Stimulated activated CD4-positive, alpha-beta T cell treated with anti-CD3 and anti-CD28 coated beads, Interleukin-12 subunit alpha, Interleukin-12 subunit beta, amount 100 ng/mL, for 48 hours (primary cell): ENCODE measurements at places on chromosomes 2 and 18.

DNA sequence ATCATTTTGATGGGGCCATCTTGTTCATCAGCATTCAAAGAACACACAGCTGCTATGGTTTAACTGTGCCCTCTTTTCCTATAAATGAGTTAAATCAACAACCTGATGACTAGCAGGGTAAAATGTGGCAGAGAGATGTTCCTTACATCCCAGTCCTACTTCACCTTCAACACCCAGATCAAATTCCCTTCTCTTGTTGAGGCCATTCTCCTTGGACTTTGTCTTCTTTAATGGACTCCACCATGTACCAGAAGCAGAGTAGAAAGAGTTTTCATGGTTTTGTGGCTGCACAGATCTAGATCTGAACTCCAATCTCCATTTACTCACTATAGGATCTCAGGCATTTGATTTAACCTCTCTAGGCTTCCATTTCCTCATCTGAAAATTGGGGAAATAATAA lies 6.4 kb upstream of the UPP2 start:
- DNase-seq: no peak

GRCh38 chr2:842151-842803 lies 108.4 kb upstream of the SNTG2 start:
- no peak for DNase-seq

DNA sequence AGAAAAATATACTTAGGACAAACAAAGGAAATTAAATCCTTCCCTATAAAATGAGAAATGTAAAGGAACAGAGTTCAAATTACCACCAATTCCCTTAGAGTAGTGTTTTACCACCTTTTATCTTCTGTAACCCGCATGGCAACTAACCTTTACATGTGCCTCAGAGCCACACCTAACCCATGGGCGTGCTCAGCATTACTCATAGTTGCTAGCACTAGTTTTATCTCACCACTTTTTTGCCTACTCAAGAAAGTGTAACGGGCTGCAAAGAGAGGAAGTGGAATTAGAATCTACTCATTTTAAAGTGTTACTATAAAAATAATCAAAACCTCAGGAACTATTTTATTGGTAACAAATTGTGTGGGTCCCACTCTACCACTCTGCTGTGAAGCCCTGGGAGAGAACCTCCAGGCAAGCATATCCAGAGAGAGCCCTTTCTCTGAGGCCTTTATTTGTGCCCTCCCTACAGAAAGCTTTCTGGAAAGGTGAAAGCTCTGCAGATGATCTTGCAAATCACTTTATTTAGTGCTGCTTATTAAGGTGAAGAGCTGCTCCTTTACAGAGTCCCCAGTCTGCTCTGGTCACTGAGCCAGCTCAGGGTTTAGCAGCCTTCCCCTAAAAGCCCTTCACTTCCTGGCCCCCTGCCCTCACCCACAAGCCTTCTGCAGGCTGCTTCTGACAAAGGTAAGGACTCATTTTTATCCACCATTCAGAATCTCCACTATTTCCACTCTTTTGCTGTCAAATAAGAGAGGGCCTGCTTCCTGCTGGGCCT lies 98.8 kb downstream of the TRABD2A start:
- peak; percentile 40 for DNase-seq

DNA sequence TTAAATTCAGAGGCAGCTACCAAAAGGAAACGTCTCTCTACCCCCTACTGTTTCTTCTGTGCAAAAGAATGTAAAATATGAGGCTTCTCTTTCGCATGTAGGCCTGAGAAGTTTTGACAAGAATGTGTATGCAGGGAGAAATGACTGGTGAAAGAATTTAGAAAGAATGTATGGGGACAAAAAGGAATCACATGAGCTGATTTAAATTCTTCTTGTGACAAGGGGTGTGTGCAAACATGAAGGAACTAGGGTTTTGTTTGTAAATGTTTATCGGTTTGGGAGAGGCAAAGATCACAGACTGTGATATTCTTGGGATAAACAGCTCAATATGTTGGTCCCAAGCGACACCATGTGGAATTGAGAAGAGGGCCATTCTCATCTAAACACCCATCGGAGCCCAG lies 345.2 kb upstream of the VRK2 start:
- no peak for DNase-seq

DNA sequence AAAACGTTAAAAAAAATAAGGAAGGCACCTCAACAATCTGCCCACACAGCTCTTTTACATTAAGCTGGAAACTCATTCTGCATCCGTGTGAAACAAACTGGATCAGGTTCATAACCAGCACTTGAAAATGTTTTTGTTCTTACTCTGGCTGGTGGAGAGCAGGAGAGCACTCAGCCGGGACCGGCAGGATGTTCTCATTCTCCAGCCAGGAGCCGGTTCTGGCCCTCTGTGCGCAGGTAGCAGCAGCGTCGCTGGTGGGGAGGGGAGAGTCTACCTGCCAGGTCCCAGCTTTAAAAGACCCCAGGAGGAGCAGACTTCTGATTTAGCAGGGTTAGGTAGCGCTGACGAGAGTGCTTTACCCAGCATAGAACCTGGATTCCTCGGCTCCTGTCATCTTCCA lies 834.9 kb upstream of the SALL3 start:
- DNase-seq: no peak

- DNase-seq: no peak
These were observed 1.1 kb downstream of the SERPINB2 start for GRCh38 chr18:63888470-63889190.
